ENCODE measurements at places on chromosomes 5 and 9.
A peak's percentile ranks its signal among the peaks of the same experiment; 100 is the strongest.

DNA sequence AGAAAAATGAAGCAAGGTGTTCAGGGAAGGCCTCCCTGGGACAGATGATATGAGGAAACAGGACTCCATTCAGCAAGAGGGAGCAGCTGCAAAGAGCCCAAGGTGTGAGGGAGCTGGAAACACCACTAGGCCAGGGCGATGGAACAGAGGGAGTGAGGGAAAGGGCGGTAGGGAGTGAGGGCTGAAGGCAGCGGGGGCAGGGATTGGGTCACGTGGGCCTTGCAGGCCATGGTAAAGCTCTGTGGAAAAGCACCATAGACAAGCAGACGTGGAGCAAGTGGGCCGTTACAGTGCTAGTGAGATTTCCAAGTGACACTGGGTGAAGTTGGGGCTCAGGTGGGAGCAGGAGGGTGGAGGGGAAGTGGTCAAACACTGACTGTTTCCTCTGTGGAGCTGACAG is 10.8 kb upstream of the PRRC1 start:
- no peak for DNase-seq

DNA sequence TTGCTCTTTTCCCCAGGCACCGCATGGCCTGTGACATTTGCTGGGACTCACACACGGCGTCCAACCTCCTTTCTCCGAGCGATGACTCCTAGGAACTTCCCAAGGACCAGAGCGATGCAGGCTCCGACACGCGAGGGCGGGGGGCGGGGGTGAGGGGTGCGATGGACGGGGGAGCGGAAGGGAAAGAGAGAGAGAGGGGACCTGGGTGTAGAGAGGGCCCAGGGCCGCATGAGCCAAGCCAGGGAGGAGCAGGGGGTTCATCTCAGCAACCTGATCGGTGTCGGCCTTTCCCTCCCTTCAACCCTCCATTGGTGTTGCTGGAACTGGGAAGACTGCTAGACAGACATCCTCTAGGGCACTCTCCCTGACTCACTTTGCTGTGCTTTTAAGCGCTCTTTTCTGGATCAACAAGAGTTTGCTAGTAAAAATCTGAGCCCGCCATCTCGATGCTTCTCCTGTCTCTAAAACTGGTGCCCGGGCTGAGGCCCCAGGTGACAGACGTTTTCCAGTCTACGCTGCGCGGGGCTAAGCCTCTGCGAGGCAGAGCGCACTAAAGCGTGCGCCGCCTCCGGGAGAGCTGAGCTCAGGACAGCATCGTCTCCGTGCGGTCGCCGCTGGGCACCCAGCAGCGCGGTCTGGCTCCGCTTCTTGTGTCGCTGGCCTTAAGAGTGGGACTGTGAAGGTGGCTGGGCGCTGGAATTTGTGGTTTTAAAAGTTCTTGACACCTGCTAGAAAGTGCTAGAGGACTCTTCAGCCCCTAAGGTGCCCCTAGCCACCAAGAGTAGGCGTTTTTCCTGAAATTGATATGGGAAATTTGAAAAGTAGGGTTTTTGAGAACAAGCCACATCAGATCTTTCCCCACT is 1.0 kb upstream of the TSLP start:
- DNase-seq: peak; percentile 46

DNA sequence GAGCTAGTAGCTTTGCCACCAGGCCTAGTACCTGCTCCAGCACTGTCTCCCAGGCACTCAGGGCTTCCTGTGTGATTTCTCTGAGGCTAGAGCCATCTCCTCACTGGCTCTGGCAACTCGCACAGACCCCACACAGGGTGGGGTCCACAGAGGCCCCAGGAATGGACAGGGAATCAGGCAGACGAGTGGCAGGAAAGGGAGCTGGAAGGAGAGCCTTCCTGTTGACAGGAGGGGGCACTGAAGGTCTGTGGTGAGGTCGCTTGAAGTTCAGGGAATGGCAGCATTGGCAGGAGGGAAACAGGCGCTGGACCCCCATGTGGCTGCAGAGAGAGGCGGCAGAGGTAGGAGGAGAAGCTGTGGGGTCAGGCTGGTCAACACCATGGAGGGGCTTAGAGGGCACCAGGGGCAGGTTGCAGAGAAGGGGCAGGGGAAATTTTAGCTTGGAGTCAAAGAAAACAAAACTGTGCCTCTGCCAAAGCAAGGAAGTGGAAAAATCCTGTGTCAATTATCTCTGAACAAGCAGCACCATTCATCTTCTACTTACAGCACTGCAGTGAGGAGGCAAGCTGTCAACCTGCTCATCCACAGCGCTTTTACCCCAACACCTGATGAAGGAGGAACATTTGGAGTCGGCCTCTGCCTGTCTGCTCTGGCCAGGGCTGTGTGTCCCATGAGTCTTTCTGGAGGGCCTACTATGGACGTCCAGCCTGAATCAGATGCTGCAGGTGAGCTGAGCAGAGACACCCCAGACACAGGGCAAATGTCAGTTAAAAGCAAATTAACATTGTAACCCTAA is 270.2 kb downstream of the FSTL4 start:
- DNase-seq: no peak

DNA sequence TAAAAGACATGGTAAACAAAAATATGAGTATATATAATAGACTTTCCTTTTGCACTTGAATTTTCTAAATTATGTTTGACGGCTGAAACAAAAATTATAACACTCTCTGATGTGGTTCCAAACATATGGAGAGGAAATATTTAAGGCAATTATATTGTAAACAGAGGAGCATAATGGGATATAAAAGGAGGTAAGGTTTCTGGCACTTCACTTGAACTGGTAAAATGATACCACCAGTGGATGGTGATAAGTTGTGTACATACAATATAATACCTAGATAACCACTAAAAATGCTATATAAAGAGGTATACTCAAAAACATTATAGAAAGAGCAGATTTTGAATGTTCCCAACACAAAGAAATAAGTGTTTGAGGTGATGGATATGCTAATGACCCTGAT is 192.9 kb upstream of the RAD23B start:
- no peak for DNase-seq

- peak; percentile 24 for DNase-seq
Observed at GRCh38 chr5:10987925-10988504, 227.0 kb upstream of the DAP start.

DNA sequence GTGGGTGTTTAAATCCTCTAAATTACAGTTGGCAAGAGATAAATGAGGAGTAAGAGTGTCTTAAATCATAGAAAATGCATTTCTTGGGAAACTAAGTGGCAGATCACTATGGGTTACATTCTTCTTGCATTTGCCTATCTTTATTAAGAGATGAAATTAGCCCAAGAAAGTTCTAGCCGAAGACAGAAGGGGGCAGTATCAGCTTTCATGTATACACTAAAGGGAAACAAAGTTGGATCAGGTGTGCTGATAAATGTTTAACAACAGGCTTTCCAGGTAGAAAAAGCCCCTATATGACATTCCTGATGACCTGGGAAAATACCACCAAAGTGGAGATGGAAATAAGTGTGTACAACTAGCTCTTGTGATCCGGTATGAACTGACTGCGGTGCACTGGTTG is 81.9 kb upstream of the TLR4 start:
- no peak for DNase-seq

GRCh38 chr9:88143957-88144625 is 5.8 kb upstream of the SPATA31C2 start:
- no peak for DNase-seq

DNA sequence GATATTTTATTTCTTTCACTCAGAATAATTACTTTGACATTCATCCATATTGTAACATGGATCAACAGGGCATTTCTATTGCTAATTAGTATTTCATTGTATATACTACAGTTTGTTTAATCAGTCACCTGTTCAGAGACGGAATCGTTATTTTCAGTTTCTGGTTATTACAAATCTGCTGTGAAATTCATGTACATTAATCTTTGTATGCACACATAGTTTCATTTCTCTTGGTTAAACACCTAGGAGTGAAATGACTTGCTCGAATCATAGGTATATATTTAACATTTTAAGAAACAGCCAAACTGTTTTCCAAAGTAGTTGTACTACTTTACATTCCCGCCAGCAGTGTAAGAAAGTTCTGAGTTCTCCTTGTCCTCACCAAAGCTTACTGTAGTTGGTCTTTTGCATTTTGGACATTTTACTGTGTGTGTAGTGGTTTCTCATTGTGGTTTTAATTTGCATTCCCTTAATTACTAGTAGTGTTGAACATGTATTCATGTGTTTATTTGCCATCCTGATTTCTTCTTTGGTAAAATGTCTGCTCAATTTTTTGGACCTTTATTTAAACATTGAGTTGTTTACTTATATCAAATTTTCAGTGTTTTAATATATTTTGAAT is 198.2 kb downstream of the SAXO1 start:
- no peak for DNase-seq

- no peak for DNase-seq
Observed at GRCh38 chr9:134436911-134437310, 110.7 kb downstream of the RXRA start.

- no peak for DNase-seq
Observed at GRCh38 chr9:81071108-81071507, 618.2 kb downstream of the TLE1 start.
